ENCODE measurements at places on chromosomes 13 and 19. TPM values are rescaled to one million over a fixed set of nuclear protein-coding genes. Genes with fewer than 3 reads are reported as not detected.

DNA sequence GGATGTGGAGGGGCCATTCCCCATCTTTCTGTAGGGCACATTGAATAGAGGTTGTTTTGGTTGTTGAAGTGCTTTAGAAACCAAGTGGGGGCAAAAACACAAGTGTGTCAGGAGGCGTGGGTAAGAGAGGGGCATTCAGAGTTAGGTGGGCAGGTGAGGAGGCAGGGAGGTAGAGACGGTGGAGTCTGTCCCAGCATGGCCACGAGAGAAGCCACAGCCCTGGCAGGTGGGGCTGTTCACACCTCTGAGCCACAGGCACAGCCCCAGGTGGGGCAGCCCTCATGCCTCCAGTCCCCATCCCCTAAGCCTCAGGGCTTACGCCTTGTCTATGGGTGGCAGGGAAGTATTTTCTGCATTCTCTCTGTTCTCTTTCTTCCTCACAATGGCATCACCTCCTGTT, 43.7 kb downstream of the KCTD15 start:
- no peak for DNase-seq

- no peak for DNase-seq
These were observed 754 bp upstream of the CHERP start for GRCh38 chr19:16542910-16543472.

The STAP2 gene
- 4.6 TPM for total RNA-seq

The GSX1 gene
- not detected for total RNA-seq

- DNase-seq, result no peak
These were observed 50.0 kb upstream of the POSTN start for GRCh38 chr13:37648609-37649008.

DNA sequence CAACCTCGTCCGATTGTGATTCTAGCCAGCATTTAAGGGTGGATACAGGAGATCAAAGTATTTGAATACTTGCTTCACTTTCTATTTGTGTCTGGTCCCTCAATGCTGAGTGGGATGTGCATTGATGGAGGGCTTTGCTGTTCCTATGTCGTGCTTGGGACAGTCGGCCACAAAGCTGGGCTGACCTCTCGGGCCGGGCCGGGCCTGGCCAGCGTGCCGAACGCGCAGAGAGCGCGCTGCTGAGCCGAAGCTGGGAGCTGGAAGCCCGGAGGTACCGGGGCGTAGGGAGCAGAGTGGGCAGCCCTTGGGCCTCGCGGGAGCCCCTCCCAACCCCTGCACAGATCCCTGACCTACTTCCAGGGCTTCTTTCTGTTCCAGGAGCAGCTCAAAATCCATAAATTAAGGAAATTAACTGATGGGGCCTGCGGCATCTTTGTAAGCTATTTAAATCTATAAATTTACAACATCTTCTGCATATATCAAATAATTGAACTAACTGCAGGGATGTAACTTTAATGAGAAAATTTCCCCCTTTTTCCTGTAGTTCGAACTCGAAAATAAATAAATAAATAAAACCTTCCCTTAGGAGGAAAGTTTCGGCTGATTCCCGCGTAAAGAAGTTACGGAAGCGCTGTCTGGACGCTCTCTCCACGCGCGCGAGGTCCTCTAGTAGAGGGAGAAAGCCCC, 1.8 kb upstream of the KCTD15 start:
- no peak for DNase-seq

The PSG2 gene
- total RNA-seq, result not detected

The LTBP4 gene
- 116 TPM for total RNA-seq

GRCh38 chr13:93744886-93745285, 518.3 kb downstream of the GPC6 start:
- DNase-seq, result no peak

DNA sequence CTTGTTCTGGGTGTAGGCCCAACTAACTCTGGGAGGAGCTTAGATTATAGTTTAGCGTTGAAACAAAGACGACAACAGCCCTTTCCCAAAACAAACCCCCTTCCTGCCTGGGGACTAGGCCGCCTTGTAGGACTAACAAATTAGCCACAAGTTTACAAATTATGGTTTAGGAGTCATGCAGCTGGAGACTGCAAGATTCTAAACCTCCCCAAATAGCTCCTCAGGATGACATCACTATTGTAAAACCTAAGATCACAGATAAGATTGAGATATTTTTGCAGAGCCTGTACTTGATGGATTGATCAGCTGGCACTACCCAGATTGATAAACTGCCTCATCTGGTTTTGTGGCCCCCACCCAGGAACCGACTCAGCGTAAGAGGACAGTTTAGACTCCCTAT, 2.3 kb upstream of the SLC25A15 start:
- no peak for DNase-seq

The GRIN2D gene
- total RNA-seq, result 0.63 TPM

DNA sequence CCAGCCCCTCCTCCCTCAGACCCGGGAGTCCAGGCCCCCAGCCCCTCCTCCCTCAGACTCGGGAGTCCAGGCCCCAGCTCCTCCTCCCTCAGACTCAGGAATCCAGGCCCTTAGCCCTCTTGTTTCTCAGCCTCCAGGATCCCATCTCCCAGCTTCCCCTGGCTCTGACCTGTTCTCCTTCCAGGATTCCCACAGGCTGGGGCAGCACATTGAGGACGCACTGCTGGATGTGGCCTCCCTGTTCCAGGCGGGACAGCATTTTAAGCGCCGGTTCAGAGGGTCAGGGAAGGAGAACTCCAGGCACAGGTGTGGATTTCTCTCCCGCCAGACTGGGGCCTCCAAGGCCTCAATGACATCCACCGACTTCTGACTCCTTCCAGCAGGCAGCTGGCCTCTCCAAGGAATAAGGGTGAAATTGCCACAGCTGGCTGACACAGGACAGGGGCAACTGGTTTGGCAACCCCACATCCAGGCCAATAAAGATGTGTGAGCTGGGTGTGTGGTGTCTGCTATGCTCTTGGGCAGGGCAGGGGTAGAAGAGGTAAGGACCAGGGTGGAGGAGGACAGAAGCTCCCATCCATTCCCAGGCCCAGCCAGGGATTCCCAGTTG, 22.4 kb downstream of the CPT1C start:
- DNase-seq, result no peak

DNA sequence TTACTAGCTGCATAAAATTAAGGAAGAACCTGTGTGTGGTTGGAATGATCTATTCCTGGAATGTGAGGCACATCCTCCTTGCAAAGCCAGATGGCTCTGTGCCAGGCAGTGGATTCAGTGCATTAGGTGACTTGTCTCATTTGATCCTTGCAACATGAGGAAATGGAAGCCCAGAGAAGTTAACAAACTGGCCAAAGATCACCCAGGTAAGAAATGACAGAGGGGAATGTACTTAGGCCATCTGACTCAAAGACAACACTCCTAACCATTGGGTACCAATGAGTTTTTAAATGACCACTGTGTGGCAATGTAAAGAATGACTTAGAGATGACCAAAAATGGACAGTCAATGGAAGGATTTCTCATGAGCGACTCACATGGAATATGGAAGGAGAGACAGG, 114.2 kb upstream of the RXFP2 start:
- no peak for DNase-seq

The PLIN4 gene
- 358 TPM for total RNA-seq

The TMEM86B gene
- total RNA-seq, result 2.6 TPM

- no peak for DNase-seq
These were observed 32.7 kb upstream of the NFIC start for GRCh38 chr19:3333662-3334061.

GRCh38 chr19:36043952-36044351, 10.1 kb downstream of the THAP8 start:
- DNase-seq, result no peak

DNA sequence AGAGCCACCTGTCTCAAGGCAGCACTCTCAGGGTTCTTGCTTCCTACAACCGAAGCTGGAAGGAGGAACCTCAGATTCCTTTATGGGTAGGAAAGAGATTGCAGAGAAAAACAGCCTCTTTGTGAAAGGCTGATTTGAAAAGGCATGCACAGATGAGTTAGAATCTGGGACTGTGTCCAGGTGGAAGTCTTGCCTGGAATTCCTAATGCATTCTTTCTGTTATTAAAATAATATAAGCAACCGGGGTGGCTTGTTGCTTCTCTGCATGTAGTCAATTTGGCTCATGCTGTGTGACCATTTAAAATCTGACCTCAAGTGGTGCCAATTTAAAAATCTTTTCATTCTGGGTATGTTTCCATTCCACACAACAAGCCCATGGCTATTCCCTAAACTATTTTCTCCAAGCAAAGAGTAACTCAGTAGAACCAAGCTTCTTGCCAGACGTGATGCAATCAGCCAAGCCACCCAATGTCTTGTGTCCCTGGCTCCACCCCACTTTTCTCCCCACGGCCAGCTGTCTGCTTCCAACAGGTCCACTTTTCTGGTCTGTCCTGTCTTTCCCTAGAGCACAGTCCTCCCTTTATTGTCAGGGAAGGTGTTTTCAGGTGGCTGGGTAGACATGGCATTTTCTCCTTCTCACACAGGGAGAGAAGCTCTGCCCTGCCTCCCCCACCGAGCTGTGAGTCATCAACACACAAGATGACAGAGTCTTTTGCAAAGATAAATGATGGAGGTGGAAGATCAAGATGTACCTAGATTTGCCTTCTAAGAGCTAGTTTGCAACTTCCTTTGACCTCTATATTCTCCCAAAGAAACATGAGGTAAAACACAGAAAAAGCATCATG, 394.3 kb downstream of the FOXO1 start:
- no peak for DNase-seq

- no peak for DNase-seq
These were observed 38.4 kb downstream of the GNG7 start for GRCh38 chr19:2663920-2664571.

The PTGIR gene
- 10.2 TPM for total RNA-seq

DNA sequence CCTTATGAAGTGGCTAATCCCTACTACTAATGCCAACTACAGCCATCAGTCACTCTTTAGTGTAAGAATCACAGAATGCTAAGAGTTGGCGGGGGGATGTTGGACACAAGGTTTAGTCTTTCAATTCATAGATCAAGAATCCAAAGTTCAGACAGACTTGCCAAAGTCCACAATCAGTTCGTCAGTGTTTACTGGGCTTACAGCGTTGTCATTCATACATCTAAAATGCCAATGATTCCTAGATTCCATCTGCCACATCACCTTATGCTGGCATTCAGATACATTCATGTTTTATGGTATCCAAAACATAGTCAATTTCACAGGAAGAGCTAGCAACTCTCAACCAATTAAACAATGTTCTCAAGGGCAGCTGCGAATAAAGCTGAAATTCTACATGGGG, 18.1 kb downstream of the RCBTB2 start:
- DNase-seq, result no peak

GRCh38 chr13:52997951-52998876, 30.4 kb upstream of the OLFM4 start:
- DNase-seq, result no peak

DNA sequence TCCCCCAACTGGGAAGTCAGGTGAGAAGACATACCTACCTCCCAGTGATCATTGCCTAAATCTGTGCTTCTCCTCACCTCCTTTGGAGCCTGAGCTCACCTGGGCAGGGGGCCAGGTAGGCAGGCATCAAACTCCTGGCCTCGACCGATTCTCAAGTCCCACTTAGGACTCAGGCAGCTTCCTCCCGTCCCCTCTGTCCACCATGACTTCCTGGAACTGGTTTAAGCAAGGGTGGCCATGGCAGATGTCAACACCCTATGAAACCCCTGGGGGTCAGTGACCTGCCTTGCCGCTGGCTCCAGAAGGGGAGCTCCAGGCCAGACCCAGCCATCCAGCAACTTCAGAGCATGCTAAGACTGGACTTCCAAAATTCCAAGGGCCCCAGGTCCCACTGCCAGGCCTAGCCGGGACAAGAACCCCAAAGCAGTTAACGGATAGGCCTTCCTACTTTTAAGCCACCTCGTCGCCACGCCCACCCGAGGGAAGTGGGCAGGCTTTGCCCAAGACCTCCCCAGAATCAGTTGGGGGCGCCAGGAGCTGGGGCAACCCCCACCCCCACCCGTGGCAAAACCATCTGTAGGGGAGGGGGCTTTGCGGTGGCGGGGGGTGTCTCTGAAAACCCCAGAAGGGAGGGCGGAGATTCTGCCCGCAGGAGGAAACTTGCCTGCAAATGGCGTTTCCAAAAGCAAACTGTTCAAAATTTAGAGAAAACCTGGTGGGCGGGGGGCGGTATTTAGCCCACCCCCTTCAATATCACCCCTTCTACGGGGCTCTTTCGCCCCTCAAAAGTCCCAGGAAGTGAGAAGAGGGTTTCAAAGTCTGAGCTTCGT, 657 bp downstream of the PLIN3 start:
- no peak for DNase-seq

The TGFBR3L gene
- not detected for total RNA-seq

- DNase-seq, result no peak
These were observed 141.6 kb upstream of the RFC3 start for GRCh38 chr13:33676045-33676989.

- no peak for DNase-seq
These were observed 5.2 kb upstream of the BCAT2 start for GRCh38 chr19:48815870-48816501.

The SPHK2 gene
- total RNA-seq, result 16.2 TPM

DNA sequence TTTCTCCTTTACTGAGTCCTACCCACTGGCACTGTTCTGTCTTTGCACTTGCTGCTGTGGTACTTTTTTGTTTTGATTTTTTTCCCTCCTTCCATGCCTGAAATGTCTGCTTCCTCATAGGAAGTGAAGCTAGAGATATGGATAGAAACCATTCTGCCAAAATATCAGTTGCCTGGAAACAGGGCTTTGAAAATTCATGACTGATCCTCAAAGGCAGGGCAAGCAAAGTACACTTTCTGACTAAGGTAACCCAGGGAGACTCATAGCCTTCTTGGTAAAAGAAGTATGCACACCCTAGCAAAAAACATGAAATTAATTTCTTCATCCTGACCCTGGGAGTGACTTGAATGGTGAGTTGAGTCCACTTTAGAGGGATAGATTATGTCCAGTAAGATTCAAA, 329.8 kb downstream of the MYO16 start:
- no peak for DNase-seq

GRCh38 chr13:51612867-51613266, 28.6 kb downstream of the WDFY2 start:
- no peak for DNase-seq

GRCh38 chr13:65532231-65532630, 1697.9 kb downstream of the PCDH9 start:
- DNase-seq, result no peak

DNA sequence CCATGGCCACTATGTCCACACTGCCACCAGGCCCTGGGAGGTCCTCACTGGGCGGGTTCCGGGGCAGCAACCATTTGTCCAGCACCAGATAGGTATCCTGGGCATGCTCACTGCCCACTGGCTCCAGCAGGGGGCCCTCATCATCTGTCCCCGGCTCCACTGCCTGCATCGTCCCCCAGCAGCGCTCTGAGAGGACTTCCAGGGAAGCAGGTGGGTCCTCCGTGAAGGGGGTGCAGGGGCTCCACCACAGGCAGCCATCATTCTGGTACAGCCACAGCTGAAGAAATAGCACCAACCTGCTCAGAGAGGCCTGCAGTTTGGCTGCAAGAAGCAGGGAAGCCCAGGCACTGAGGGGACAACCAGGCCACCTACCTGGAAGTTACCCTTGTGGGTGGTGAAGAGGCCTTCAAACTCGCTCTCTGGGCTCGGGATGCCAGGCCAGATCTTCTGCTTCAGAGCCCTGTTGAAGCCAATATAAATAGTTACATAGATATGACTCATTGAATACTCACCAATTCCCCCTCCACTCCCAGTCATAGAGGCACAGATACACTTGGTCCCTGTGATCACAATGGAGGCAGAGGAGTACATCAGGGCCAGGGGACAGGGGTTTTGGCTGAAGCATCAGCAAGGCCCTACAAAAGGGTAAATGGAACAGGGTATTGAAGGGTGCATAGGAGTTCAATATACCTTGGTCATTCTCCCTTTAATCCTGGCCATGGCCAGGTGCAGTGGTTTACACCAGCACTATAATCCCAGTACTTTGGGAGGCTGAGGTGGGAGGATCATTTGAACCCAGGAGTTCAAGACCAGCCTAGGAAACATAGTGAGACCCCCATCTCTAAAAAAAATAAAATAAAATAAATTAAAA, 4.1 kb downstream of the SWSAP1 start:
- no peak for DNase-seq

Data from omental fat pad (tissue), 4 donors.